ENCODE measurements at places on chromosomes 1 and 21. TPM values are rescaled to one million over a fixed set of nuclear protein-coding genes. Genes with fewer than 3 reads are reported as not detected.
A peak's percentile ranks its signal among the peaks of the same experiment; 100 is the strongest.

Gene NBPF10
- polyA plus RNA-seq = 0.12 TPM

- DNase-seq = no peak
Measured at GRCh38 chr21:37546949-37547614, 180.5 kb downstream of the DYRK1A start.

DNA sequence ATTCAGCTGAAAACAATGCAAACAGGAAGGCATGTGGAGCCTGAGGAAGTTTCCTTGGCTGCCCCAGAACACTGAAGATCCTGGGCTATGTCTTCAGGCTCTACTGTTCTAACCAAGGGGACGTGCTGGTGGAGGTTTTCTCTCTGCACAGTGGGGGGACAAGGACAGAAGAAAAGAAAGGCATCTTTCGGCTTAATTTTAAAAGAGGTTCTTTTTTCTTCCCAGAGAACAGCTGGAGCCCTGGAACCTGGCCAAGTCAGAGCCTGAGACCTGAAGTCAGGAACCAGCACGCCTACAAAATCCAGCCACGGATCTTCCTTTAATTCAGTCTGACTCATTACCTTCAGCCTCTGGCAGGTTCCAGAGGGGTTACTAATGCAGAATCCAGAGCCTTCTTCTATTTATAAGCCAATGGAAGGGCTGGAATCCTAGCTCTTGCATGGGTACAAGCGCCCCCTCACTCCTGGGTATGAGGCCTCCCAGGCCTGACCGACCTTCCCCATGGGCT is 19.8 kb downstream of the CTNNBIP1 start:
- DNase-seq = no peak

- no peak for DNase-seq
Measured at GRCh38 chr1:232905331-232906034, 44.9 kb upstream of the NTPCR start.

DNA sequence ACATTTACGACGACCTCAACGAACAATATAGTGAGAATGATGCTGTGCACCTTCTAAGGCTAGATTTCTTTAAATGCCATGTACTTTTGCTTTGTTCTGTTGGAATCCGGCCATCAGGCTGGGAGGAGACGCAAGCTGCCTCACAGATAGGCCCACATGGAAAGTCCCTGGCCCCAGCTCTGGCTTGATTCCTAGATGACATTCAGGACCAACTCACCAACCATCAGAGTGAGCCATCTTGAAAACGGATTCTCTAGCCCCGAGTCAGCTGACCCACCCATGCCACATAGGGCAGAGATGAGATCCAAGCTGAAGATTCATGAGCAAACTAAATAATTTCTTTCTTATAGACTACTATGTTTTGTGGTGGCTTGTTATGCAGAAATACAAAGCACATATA is 164.4 kb downstream of the ZNF281 start:
- no peak for DNase-seq

DNA sequence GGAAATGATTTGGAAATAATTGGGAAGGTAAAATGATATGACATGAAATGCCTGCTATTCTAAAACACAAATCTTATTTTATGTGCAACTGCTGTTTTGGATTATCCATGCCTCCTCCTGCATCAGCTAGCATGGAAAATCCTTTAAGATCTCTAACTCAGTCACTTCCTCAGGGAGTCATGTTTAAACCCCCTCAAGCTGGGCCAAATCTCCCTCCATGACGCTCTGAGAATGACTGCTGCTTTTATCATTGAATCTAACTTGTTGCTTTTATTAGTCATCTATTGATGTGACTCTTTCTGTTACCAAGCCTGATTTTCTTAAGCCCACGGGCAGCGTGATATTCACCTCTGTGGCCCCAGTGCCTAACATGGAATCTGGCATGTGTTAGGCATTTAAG is 324.8 kb downstream of the DISC1 start:
- DNase-seq = no peak

Gene DSCAM
- polyA plus RNA-seq = not detected

GRCh38 chr1:244006381-244006901 is 44.6 kb upstream of the ZBTB18 start:
- no peak for DNase-seq

GRCh38 chr1:159960721-159961381 is 6.8 kb upstream of the SLAMF9 start:
- DNase-seq = no peak

GRCh38 chr21:17438635-17439034 is 74.2 kb upstream of the CXADR start:
- DNase-seq = no peak

Gene NT5C1A
- polyA plus RNA-seq = not detected

DNA sequence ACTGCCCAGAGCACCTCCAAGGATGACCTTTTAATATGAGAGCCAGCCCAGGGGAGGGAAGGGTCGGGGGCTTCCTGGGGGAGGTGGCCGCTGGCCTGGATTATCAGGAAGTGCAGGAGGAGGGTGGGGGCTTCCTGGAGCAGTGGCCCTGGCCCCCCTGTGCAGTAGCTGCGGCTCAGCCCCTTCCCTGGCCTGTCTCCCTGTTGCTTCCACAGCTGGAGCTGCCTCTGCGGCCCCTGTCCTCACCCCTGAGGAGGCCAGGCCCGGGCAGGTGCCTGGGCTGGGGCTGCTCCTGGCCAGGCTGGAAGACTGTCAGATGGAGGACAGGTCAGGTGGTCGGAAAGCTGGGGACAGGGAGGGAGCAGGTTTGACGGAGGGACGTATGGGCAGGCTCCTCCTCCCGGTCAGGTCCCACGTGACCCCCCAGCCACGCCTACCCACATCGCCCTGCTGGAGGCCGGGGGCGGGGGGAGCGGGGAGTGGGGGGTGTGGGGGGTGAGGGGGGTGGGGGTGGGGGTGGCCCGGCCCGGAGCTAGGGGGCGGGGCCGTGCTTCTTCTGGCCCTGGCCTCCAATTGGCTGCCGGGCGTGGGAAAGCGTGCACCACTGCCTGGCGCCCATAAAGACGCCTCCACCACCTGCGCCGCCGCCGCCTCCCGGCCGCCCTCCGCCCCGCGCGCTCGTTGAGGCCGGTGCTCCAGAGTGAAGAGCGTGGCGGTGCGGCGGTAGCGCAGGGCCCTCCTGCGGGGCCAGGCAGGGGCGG is 10.2 kb upstream of the TNFRSF14 start:
- peak; percentile 86 for DNase-seq

- no peak for DNase-seq
Measured at GRCh38 chr1:76268341-76268740, 193.8 kb downstream of the ST6GALNAC3 start.

Gene ZNF683
- polyA plus RNA-seq = 205 TPM

GRCh38 chr1:246271516-246271915 is 235.6 kb downstream of the SMYD3 start:
- DNase-seq = no peak

DNA sequence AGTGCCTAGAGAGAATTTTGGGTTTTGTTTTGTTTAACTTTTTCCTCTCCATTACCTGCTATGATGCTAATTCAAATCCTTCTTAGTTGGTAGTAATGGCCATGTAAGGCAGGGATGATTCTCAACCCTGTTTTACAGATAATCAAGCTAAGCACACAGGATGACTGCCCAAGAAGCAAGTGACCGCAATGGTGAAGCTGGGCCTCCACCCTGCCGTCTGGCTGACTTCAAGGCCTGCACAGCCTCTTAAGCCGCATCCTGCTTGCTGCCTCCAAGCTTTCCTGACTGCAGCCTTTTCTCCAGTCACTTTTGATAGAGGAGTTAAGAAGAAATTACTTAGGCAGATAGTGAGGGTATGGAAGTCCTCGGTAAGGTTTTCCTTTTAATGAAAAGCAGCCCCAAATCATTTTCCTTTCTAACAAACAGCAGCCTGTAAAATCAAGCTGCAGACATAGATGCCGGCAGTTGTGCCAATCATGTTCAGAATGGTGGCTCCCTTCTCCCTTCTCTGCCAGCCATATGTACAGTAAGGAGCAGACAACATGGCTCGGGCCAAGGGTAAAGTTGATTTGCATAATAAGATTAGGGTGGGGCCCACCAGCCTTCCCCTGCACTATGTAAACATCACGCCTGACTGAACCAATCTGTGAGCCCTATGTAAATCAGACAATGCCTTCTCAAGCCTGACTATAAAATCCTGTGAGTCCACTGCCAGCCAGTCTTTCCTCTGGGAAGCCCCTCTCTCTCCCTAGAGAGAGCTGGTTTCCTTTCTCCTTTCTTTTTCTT is 8.8 kb upstream of the CTBS start:
- DNase-seq = no peak

- DNase-seq = no peak
Measured at GRCh38 chr1:213999732-214000131, 12.0 kb downstream of the PROX1 start.

Gene WLS
- not detected for polyA plus RNA-seq

- no peak for DNase-seq
Measured at GRCh38 chr1:17089506-17089905, 29.7 kb downstream of the PADI2 start.

Gene VAV3
- polyA plus RNA-seq = 13.7 TPM

Gene C4BPA
- polyA plus RNA-seq = not detected

DNA sequence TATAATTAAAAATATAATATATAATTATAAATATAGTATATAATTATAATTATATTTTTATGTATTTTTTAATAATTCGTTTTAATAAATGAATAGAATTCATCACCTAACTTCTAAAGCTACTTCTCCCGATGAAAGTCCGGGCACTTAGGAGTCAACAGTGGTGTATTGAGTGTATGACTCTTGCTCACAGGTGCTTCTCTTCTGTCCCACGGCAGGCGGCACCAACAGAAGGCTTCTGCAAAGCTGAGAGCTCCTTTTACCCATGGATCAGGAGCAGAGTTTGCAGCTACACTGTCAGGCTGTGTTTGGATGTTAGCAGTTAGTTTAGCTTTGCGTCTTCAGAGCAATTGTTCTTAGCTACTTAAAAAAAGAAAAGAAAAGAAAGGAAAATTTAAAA is 122.4 kb downstream of the LIPI start:
- DNase-seq = no peak

DNA sequence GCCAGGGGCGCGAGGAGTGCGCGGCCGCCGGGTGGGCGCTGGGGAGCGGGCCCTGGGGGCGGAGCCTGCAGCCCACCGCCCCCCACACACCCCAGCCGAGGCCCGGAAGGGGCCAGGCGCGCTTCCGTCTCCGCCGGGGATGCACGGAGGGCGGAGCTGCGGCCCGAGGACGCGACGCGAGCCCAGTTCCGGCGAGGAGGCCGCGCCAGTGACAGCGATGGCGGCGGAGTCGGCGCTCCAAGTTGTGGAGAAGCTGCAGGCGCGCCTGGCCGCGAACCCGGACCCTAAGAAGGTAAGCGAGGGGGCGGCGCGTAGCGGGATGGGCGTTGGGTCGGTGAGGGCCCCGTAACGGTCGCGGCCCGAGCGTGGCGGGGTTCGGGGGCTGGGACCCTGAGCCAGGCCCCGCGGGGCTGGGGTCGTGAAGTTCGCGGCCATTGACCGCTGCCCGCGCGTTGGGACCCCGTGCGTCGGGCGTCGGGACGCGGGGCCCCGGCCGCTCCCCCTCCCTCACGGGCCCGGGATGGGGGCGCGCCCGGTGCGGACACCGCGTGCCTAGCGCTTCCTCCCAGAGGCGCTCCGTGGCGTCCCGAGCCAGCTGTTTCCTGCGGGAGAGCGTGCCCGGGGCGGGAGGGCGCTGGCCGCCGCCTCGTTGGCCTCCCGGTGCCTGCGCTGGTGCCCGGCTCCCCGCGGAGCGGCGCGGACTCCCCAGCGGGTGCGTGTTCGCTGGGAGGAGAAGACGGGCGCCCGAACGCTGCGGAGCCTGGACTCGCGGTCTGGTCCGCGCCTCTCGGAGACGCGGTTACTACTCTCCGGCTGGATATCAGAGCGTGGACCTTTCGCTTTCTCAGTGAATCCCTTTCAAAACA is at the start of gene ELOA:
Gene ELOA (plus strand): TSS at position 185 of the 866 bp plus-strand sequence. CDS start 33 bp downstream, at position 218.
- DNase-seq = peak; percentile 85

Gene TSTD1
- 288 TPM for polyA plus RNA-seq

DNA sequence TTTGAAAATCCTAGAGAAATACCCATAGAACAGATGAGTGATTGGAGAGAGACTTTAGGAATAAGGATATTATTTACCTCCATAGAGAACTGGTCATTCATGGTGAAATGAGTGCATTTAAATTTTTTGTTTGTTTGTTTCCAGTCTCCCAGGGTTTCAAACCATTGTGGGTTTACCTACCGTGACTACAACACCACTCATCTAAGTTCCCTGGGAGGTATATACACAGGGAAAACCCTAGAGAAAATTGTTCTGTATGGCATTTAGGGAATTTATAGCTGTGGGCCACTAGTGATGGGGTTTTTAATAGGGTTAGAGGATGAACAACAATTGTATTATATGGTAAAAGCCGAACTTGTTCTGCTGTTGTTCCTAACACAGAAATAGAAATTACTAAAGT is 109.2 kb downstream of the USP25 start:
- DNase-seq = no peak

- DNase-seq = no peak
Measured at GRCh38 chr1:2135441-2135841, 59.1 kb downstream of the FAAP20 start.

Gene HES3
- not detected for polyA plus RNA-seq

DNA sequence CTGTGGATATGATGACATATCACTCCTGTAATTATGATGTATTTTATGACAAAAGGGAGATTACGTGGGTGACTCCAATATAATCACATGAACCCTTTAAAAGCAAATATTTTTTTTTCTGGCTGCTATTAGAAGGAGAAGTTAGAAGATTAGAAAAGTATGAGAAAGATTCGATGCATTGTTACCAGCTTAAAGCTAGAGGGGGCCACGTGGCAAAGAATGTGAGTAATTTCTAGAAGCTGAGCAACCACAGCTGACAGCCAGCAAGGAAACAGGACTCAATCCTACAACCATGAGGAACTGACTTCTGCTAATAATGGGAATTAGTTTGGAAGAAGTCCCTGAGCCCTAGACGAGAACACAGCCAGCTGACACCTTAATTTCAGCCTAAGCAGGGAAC is 56.3 kb upstream of the C1orf87 start:
- DNase-seq = no peak

GRCh38 chr21:17045214-17045853 is 467.5 kb upstream of the CXADR start:
- no peak for DNase-seq

DNA sequence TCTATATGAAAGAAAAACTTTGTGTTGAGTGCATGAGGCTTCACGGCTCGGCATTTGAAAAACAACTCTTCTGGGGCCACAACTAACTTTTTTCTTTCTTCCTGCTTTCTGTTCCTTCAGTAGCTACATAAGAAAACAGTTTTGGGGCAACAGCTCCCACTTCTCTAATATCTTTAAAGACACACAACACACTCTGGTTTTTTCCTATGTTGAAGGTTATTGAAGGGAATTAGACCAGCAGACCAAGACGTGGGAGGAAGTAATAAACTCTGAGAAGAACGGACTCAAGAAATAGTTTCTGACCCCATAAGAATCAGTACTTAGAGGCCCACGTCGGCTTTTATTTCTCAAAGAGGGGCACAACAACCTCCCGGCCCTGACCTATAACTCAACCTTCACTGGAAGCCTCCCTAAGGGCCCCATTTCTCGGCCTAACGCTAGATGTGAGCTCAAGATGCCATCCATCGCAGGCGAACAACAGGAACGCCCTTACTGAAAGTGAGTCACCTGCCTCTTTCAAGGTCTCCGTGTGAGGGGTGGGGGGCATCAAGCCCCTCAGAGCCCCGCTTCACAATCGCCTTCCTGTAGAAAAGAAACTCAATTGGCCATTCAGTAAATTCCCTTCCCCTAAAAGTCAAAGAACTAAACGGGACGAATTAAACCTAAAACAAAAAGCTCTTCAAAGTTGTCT is 844 bp downstream of the ZMYM6 start:
- peak; percentile 2 for DNase-seq

Gene NOL9
- 18.2 TPM for polyA plus RNA-seq

Measured in CD8-positive, alpha-beta memory T cell (primary cell).